ENCODE measurements at places on chromosomes 12 and 14. TPM values are rescaled to one million over a fixed set of nuclear protein-coding genes. Genes with fewer than 3 reads are reported as not detected.

The CMA1 gene
- not detected for total RNA-seq

The SIX1 gene
- 7.4 TPM for total RNA-seq

The OR6C2 gene
- total RNA-seq, result not detected

The RILPL2 gene
- 5.4 TPM for total RNA-seq

The DPY19L2 gene
- total RNA-seq, result 6.6 TPM

The KRT85 gene
- total RNA-seq, result not detected

The ZBTB1 gene
- 36.1 TPM for total RNA-seq

The TAS2R31 gene
- total RNA-seq, result 1.3 TPM

The PSMD9 gene
- total RNA-seq, result 62.7 TPM

The CCDC91 gene
- total RNA-seq, result 26.9 TPM

The MSRB3 gene
- 89.7 TPM for total RNA-seq

The COQ5 gene
- 42.9 TPM for total RNA-seq

The GPRC5D gene
- not detected for total RNA-seq
